ENCODE measurements at places on chromosomes 1 and 21. TPM values are rescaled to one million over a fixed set of nuclear protein-coding genes. Genes with fewer than 3 reads are reported as not detected.

Gene KCND3
- total RNA-seq = 7.3 TPM

Gene OSCP1
- total RNA-seq = 9.0 TPM

Gene CAPN9
- under 0.01 TPM for total RNA-seq

Gene KCNT2
- 2.9 TPM for total RNA-seq

Gene CFHR2
- total RNA-seq = not detected

Gene ABCG1
- total RNA-seq = 0.59 TPM

Gene GMEB1
- total RNA-seq = 7.5 TPM

Gene ANGPTL1
- 2.8 TPM for total RNA-seq

Gene LAPTM5
- not detected for total RNA-seq

Gene RRP1
- 9.6 TPM for total RNA-seq

Gene TSPEAR
- not detected for total RNA-seq

Gene C4BPA
- not detected for total RNA-seq

Gene OR2T33
- not detected for total RNA-seq

Gene SLC44A3
- 6.1 TPM for total RNA-seq

Gene S100A7
- not detected for total RNA-seq

Gene TSPAN1
- total RNA-seq = 0.68 TPM

Gene LIPI
- not detected for total RNA-seq

Gene CLCA1
- under 0.01 TPM for total RNA-seq

Gene FCGR3A
- total RNA-seq = not detected

Gene PTGS2
- total RNA-seq = 3.5 TPM

Gene NTNG1
- total RNA-seq = 17.3 TPM

Gene UBAP2L
- 61.1 TPM for total RNA-seq

Gene BSND
- total RNA-seq = not detected

Gene S100A14
- total RNA-seq = 0.30 TPM

Gene CLDN17
- not detected for total RNA-seq

Gene CR1
- not detected for total RNA-seq

Gene CFHR1
- not detected for total RNA-seq

Gene TPTE
- not detected for total RNA-seq

Gene PLA2G2C
- total RNA-seq = not detected

Gene APCS
- not detected for total RNA-seq

Gene TNFRSF9
- not detected for total RNA-seq

Gene C1orf226
- total RNA-seq = not detected

Gene TNFAIP8L2
- total RNA-seq = not detected

Gene C1QTNF12
- 0.35 TPM for total RNA-seq

Gene S100A2
- total RNA-seq = 1.1 TPM

Gene RHD
- total RNA-seq = not detected

Gene AMY1B
- not detected for total RNA-seq

Gene CATSPERE
- total RNA-seq = 1.3 TPM

Gene EPS8L3
- not detected for total RNA-seq

Gene FOXD3
- not detected for total RNA-seq

Gene SH2D2A
- 0.30 TPM for total RNA-seq

All from smooth muscle cell of the coronary artery (primary cell).